ENCODE measurements at places on chromosomes 12 and 14.
A peak's percentile ranks its signal among the peaks of the same experiment; 100 is the strongest.

DNA sequence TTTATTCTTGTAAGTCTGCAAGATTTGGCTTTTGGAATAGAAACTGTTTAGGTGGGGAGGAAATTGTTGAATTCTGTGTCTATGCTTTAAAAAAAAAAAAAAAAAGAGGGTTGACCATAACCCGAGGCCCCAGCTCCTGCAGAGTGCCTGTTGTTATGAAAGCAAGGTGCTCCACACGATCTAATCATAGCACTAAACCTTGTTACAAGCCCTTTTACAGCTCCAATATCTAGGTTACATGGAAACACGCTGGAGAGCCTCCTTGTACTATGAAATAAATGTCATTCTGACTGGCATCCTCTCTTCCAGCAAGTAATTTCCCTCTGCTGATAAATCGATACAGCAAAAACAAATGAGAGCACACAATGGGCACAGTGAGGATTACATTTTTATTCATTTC lies 303.1 kb upstream of the SOX5 start:
- no peak for DNase-seq

- DNase-seq: no peak
Measured at GRCh38 chr14:31270196-31270772, 62.7 kb upstream of the HECTD1 start.

GRCh38 chr12:120366845-120367232 lies 2.1 kb downstream of the MSI1 start:
- DNase-seq: no peak

GRCh38 chr14:73723797-73724661 lies 9.8 kb upstream of the PNMA1 start:
- peak; percentile 85 for DNase-seq

DNA sequence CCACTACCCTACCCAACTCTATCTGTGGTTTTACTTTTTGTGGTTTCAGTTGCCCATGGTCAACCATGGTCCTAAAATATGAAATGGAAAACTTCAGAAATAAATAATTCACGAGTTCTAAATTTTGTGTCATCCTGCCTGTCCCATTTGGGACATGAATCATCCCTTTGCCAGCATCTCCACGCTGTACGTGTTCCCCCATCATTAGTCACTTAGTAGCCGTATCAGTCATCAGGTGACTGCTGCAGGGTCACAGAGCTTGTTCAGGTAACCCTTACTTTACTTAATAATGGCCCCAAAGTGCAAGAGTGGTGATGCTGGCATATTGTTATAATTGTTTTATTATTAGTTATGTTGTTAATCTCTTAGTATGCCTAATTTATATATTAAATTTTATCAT lies 209.9 kb downstream of the ITPR2 start:
- DNase-seq: no peak

GRCh38 chr14:69489495-69489894 lies 5.0 kb downstream of the PLEKHD1 start:
- DNase-seq: no peak

DNA sequence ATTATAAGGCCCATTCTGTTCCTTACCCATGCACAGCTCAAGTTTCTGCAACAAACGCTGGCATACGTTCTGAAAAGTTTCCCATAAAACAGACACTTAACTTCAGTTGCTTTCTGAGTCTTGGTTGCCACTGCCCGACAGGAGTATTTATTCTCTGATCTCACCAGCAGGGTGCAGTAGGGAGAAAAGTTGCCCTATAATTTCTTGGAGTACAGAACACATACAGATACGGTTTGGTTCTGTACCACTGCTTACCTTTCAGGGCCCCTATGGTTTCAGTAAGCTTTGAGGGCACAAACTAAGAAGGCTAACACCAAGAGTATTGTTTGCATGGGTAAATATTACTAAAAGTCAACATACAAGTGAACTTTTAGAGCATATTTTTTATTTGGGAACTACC lies 77.9 kb downstream of the SPATA7 start:
- no peak for DNase-seq

- DNase-seq: no peak
Measured at GRCh38 chr12:101637936-101638335, 43.2 kb downstream of the MYBPC1 start.

DNA sequence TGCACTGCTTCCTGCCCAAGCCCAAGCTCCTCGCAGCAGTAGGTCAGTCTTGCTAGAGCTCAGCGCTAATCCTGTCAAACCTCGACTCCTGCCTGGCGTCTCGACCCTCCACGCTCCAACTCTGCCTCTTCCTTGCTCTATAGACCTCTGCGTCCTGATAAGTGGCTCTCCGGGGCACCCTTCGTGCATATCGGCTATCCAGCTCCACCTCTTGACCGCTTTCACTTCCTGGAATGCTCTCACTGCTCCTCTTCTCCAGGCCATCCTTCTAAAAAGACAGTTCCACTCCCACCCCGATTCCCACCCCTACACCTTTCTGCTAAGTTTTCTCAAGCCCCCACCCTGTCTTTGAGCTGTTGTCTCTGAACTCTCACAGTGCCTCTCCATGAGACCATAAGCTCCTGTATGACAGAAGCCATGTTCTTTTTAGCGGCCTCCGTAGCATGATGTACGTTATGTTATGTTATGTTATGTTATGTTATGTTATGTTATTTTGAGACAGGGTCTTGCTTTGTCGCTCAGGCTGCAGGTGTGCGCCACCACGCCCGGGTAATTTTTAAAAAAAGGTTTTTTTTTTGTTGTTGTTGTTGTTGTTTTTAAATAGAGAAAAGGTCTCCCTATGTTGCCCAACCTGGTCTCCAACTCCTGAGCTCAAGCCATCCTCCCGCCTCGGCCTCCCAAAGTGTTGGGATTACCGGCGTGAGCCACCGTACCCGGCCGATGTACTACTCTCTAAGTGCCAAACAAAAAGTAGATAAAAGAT lies 601 bp downstream of the COX14 start:
- DNase-seq: no peak

DNA sequence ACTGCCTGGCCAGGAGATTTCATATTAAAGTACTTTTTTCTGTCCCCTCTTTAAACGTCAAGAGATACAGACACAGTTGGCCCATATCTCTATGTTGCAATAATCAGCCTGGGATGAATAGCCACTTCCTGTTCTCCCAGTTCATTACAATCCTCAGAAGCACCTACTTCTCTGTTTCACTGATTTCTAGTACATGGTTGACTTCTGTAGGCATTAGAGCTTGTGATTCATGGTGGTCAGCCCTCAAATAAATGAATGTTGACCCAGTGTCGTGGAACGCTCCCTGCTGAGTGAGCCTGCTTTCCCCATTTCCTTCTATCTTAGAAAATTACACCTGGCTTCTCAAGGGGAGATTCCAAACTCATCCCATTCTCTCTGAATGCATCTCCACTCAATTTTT lies 416.7 kb downstream of the PDZRN4 start:
- no peak for DNase-seq

- no peak for DNase-seq
Measured at GRCh38 chr12:24414480-24414879, 465.0 kb upstream of the SOX5 start.

- DNase-seq: no peak
Measured at GRCh38 chr12:18658829-18659228, 79.0 kb downstream of the PLCZ1 start.

- DNase-seq: no peak
Measured at GRCh38 chr12:131803961-131804521, 24.2 kb upstream of the MMP17 start.

DNA sequence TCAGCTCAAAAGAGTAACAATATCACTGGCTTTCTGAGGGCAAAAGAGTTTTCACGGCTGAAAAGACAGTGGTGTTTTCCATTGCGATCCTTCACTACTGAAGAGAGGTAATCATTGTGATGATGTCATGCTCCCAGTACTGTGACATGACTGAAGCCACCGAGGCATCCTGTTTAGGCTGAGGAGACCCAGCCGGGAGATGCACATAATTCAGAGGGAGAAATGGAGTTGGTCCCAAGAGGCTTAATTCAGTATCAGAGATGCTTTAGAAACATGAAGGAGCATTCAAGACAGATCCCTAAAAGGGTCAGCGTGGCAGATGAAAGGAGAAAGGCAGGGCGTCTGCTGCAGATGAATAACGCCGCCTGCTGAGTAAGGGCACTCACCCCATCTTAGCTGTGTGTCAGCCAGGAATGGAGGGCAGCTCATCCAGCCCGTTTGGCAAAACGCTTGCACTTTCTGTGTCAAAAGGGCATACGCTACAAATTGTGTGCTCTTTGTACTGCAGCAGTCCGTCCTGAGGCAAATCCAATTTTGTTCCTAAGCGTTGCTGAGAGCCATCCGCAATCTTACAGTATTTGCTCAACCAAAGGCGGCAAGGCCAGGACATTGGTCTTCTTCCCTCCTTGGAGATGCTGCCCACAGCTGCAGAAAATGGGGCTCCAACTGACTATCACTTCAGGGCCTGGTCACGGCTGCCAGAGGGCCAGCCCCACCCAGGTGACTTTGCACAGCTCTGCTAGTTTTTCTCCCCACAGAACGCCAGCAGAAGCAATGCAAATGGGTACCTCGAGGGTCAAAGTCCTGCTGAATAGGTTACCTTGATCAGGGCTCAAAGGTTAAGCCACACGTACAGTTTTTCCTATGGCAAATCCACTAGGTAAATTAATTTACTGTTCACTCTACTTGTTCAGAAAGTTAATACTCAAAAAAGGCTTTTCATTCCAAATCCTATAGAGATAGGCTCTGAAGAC lies 23.5 kb downstream of the CCDC92 start:
- no peak for DNase-seq

DNA sequence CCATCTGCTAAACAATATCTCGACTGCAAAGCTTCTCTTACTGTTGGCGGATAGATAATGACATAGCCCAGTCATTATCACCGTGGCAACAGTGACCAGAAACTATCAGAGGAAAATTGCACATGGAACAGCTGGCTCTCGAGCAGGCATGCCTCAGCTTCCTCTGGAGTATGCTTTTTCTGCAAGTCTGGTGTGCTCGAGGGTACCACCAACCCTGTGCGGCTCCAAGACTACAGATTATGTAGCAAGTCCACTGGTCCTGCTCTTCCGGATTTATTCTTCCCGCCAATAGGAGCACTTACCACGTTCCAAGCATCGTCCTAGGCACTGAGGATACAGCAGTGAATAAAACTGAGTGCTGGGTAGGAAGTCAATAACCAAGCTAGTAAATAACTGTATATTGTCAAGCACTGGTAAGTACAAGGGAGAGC lies 1.4 kb upstream of the GLRX5 start:
- peak; percentile 57 for DNase-seq

- DNase-seq: no peak
Measured at GRCh38 chr12:126668961-126669360, 1598.0 kb upstream of the TMEM132C start.

GRCh38 chr14:86766469-86766868 lies 1226.5 kb downstream of the GALC start:
- no peak for DNase-seq

DNA sequence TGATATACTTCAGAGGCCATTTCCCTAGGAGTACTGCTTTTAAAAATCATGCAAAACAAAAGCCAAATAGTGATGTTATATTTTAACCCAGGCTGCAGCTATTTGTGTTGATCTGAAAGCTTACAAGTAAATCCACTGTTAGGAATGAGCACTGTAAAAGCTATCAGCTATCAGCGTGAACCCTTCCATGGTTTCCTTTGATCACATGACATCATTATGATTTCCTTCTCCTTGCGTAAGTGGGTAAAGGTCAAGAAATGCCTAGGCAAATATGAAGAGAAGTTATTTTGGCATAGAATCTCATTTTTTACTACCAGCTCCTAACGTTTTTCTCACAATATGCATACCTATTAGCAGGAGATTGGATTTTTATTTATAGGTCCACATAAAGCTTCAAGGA lies 48.6 kb upstream of the CATSPERB start:
- DNase-seq: no peak

GRCh38 chr12:44960856-44961255 lies 84.7 kb upstream of the NELL2 start:
- no peak for DNase-seq

GRCh38 chr12:5307065-5307464 lies 124.8 kb upstream of the NTF3 start:
- DNase-seq: no peak

DNA sequence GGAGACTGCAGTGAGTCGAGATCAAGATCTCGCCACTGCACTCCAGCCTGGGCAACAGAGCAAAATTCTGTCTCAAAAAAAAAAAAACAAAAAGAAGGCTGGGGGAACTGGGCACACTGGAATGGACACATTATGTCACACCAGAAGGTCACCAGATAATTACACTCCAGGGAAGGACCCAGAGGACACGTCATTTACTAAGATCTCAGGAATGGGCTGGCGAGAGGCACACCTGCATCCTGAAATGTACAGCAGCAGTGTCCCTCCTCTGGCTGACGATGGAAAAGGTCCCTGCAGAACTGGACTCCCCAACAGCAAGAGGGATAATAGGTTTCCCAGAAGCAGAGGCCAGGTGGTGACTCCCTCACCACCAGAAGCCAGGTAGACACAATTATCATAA lies 243.5 kb downstream of the BCL11B start:
- no peak for DNase-seq

DNA sequence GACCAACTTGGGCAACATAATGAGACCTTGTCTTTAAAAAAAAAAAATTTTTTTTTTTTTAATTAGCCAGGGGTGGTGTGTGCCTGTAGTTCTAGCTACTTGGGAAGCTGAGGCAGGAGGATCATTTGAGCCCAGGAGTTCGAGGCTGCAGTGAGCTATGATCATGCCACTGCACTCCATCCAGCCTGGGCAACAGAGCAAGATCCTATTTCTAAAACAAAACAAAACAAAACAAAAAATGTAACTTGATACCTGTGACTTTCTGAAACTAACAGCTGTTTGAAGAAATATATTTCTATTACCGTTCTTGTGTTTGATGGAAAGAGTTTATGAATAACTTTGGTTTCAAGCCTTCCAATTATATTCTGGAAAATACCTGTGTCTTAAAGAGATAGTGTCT lies 1.7 kb upstream of the ACACB start:
- DNase-seq: no peak

DNA sequence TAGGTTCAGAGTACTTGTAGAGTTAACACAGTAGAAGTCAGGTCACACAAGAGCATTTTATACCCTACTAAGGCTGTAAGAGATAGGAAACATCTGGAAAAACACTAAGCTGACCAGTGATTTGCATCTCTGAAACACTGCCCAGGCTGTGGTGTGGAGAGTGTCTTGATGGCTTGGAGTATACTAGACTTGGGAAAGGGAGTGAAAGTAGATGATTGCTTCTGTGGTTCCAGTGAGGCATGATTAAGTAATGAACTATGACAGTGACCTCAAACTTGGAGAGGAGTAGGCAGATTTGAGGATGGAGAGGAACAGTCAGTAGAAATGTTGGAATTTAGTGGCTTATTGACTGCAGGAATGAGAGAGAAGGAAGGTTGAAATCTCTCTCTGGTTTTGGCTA lies 201.2 kb downstream of the FLRT2 start:
- DNase-seq: no peak

DNA sequence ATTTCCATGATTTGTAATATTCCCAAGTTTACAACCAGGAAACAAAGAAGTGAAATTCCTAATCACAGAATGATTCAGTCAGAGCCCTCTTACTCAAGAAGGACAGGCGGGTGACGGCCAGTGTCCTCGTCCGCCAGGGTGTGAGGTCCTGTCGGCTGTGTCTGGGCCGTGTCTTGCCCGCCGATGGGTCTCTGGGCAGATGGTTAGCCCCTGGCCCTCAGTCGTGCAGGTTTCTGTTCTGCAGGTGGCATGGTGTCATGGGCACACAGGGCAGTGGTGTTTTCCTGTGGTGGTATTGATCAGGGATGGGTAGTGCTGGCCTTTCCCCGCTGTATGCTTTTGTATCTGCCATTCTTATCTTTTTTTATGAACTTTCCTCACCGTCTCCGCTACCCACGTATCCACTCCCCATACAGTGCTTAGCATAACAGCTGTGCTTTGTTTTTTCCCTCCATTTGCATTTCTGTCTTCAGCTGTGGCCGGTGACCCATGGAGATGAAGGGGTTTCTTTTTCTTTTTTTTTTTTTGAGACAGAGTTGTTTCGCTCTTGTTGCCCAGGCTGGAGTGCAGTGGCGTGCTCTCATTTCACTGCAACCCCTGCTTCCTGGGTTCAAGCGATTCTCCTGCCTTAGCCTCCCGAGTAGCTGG lies 100.7 kb downstream of the TSPAN9 start:
- DNase-seq: no peak

All from NCI-H2107 (cell line).